Common myeloid progenitor, CD34-positive (primary cell): ENCODE measurements at places on chromosomes 5 and 9.
A peak's percentile ranks its signal among the peaks of the same experiment; 100 is the strongest.

DNA sequence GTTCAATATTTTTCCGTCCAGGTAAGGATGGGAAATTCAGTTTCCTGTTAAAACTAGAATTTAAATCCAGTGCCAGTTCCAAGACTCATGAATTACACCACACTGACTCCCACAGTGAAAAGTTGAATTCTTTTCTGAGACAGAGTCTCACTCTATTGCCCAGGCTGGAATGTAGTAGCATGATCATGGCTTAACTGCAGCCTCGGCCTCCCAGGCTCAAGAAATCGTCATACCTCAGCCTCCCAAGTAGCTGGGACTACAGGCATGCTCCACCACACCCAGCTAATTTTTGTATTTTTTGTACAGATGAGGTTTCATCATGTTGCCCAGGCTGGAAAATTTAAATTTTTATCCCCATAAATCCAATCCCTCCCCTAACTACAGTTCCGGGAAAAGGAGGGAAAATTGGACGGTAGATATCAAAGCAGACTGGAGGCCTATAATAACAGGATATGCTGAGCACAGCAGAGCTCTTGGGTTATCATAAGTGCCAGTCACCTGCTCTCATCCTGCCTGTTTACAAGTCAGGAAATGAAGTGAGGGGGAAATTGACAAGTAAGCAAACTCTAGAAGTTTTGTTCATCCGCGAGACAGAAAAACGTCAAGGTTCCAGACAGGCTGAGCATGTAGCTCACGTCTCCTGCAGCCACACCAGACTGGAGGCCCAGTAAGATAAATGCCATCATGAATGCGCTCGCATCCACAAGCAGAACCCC is 105.7 kb downstream of the UGCG start:
- no peak for DNase-seq

DNA sequence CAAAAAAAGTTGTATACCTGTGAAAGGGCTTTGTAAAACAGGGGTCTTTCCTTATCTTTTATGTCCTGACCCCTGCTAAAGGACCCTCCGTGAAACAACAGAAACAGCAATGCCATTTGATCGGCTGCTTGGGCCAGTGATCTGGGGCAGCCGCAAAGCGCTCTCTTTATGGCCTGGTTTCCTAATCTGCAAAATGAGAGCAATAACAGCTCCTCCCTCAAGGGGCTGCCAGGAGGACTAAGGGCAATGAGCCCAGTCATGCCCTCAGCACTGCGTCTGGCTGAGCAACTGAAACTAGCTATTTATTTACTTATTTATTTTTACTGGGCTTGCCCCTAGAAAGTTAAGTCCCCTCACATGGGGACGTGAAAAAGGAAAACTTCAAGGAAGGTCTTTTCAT is 18.3 kb downstream of the CMBL start:
- peak; percentile 39 for DNase-seq

GRCh38 chr5:135600971-135601381 is 22.2 kb upstream of the CXCL14 start:
- no peak for DNase-seq

DNA sequence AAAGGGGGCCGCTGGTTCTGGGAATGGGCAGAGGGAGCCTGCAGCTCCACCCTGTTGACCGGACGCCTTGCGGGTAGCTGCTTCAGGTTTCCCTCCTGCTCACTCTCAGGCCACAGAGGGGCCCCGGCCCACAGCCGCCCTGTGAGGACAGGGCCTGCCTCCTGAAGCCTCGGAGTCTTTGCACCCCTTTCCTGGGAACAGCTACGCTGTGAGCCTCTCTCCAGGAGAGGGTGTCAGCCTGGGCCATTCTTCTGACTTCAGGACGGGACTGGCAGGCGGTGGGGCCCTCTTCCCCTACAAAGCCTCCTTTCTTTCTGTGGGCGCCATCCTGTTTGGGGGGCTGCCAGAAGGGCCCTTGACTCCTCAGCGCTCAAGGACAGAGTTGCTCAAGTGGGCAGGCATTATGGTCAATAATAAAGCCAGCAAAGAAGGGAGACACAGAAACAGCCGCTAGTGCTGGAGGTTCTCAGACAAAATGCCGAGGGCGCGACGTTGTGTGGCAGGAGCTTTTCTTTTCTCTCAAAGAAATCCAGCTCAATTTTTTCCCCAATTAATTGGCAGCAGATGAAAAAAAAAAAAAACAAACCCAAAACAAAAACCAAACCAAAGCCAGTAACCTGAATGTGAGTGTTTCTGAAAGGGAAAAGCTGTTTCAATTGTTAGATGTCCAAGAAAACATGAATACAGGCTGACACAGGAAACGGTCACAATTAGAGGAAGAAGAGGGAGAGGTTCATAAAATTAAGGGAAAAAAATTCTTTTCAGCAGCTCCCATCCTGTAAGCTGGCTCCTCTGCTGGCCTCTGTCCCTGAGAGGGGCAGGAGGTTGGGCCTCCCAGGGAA is 12.8 kb upstream of the SLC25A51 start:
- DNase-seq, result no peak

GRCh38 chr5:97094579-97095317 is 47.7 kb downstream of the LIX1 start:
- no peak for DNase-seq

GRCh38 chr5:138408023-138408422 is 30.8 kb upstream of the REEP2 start:
- peak; percentile 8 for DNase-seq

DNA sequence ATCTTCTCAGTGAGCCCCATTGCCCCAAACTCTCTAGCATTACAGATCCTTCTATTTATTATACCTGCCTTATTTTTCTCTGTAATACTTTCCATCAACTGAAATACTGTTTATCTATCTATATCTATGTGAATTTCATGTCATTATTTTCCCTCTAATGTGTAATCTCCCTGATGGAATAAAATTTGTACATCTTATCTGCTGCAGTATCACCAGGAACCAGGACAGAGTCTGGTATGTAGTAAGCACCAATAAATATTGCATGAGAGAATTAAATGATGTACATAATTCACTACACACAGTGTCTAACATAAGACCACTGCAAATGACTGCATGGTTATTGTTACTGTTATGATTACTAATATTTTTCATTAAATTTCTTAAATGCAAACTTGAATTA is 759.1 kb downstream of the PRELID2 start:
- DNase-seq, result no peak

DNA sequence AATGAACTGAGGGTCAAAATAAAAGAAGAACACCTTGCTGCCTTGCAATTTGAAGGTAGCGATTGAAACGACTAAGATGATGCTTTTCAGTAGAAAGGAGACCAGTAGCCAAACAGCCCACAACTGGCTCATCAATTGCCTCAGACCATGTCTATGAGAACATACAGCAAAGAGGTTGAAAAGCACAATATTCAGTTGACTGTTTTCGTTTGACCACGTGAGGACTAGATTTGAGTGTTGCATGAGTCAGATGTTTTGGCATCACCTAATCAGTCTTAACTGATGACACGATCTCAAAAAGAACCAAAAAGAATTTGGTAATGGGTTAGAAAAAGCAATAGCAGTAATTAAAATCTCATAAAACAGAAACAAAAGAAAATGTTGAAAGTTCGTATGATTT is 82.7 kb upstream of the IL7R start:
- no peak for DNase-seq

DNA sequence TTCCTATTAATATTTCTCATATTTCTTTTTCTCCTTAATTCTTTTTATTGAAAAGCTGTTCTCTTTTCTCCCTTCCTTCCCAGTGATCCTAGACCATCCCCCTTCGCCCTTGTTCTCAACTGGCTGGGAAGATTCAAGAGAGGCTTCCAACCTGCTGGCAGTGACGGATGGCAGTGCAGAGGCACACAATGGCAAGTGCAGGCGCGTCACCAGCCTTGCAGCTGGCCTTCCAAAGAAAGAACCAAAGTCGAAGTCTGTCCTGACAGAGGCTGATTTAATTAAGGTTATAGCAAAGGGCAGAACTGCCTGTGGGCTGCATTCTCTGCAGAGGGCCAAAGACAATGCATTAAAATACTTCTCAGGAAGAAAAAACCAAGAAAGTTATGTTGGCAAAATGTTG is 7.4 kb downstream of the CEMIP2 start:
- no peak for DNase-seq

DNA sequence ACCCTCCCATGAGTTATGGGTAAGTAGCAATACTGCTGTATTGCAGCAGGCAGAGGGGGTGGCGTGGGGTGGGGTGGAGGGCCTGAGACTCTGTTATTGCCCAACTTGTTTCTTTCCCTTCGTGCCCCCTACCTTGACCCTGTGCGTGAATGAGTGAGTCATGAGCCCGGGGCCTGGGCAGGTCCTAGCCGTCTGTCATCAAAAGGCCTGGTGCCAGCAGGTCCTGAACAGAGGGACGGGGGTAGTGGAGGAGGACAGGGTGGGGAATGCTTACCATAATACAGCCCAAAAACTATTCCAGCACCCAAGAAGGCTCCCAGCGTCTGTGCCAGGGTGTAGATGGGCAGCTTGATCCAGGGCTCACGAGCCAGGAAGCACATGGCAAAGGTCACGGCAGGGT is 4.3 kb downstream of the AQP3 start:
- no peak for DNase-seq

GRCh38 chr5:148685520-148686134 is 31.3 kb upstream of the HTR4 start:
- DNase-seq, result no peak

DNA sequence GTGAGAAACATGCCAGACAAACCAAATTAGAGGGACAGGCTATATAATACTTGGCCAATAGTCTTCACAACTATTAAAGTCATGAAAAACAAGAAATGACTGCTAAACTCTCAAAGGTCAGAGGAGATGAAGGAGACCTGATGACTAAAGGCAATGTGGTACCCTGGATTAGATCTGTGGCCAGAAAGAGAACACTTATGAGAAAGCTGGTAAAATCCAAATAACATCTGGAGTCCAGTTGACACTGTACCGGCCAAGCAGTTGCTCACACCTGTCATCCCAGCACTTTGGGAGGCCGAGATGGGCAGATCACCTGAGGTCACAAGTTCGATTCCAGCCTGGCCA is 24.4 kb downstream of the ATOX1 start:
- no peak for DNase-seq

GRCh38 chr5:153831973-153832372 is 206.7 kb downstream of the FAM114A2 start:
- peak; percentile 20 for DNase-seq

GRCh38 chr9:77965445-77966123 is 66.0 kb downstream of the GNAQ start:
- no peak for DNase-seq

- DNase-seq, result no peak
Observed at GRCh38 chr5:120479066-120479465, 15.0 kb downstream of the PRR16 start.

DNA sequence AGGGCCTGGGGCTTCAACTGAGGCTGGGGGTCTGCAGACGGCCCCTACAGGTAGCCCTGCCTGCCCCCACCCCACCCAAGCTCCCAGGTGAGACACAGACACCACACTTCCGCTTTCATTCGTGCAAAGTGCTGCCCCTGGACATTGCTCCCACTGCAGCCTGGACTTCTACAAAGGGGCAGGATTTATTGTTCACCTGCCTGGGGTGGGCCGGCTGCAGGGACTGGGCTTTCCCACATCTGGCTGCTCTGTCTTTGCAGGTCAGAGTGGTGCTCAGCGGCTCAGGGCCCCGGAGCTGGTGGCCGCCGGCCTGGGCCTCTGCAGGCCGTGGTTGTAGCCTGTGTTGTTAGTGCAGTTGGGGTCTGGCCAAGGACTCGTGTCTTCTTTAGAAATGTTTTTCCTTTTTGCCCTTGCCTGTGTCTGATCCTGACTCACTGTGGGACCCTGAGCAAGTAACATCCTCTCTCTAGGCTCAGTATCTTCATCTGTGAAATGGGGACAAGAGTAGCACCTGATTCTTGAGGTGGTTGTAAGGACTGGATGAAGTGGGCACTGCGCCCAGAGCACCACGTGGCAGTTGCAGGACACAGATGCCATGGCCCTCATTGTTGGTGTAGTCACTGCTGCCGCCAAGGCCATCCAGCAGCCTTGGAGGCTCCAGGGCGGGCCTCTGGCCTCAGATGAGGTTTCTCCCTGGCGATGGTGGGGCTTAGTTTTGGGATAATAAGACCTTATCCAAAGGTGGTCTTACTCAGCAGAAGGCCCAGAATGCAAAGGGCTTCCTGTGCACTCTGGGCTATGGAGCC is 143.9 kb downstream of the CACNA1B start:
- DNase-seq, result no peak

DNA sequence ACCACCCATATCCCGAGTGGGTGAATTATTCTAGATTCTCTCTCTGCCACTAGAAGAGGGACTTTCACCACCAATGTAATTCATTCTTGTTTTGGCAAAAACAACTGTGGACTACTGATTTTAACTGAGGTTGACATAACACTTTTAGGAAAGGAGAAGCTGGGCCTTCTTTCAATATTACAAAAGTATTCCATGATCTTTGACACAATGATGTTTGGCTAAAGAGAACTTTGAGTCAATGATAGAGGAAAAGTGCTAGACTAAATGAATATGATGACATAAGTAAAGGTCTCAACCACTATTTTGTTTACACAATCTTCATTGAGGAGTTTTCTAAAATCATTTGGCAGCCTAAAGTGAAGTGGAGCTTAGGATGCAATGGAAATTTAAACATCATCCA is 336.9 kb upstream of the PDE4D start:
- DNase-seq, result no peak

DNA sequence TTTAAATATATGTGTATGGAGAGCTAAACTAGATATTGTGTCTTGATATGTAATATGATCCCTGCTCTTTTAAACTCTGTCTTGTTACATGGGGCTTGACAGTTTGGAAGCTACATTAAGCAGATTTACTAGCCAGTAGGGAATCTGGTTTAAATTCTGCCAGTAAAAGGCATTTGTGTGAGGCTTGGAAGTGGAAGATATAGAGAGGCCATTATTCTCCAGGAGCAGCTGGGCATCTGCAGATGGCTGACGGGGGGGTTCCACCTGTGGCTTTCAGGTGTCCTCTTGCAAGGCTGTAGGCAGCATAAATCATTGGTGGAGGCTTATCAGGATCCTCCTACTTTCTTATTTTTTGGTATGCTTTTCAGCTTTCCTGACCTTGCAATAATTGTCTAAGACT is 179.1 kb upstream of the FBXL7 start:
- no peak for DNase-seq

DNA sequence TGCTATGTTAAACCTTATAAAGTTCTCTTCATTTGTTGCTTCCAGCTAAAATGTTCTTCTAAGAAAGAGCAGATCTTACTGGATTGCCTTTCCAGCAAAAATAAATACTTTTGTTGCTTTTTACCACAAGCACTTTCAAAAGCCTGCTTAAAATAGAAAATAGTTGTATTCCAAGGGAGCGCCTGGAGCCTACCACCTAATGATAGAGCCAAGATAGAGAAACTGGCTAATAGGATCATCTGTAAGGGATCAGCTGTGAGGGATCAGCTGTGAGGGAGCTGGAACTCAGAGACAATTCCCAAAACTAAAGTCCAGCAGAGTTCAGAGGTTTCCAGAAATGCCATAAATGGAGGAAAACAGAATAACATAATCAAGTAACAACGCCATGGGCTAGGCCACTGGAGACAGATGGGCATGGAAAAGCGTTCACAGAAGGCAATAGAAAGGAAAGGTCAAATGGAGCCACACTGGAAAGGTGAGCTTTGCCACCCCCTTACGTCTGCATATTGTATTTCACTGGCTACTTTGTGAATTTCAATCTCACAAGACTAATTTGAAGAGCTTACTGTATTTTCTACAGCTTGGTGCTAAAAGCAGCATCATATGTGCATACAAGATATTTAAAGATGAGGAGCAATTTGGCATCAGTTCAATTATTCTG is 140.6 kb upstream of the TLE4 start:
- DNase-seq, result no peak

GRCh38 chr5:91386120-91386519 is 3.0 kb upstream of the ARRDC3 start:
- no peak for DNase-seq

- DNase-seq, result no peak
Observed at GRCh38 chr5:113219695-113220094, 215.1 kb downstream of the TSSK1B start.

GRCh38 chr9:90301277-90301653 is 341.4 kb downstream of the DIRAS2 start:
- peak; percentile 1 for DNase-seq
